ENCODE measurements at places on chromosomes 1 and 21.

DNA sequence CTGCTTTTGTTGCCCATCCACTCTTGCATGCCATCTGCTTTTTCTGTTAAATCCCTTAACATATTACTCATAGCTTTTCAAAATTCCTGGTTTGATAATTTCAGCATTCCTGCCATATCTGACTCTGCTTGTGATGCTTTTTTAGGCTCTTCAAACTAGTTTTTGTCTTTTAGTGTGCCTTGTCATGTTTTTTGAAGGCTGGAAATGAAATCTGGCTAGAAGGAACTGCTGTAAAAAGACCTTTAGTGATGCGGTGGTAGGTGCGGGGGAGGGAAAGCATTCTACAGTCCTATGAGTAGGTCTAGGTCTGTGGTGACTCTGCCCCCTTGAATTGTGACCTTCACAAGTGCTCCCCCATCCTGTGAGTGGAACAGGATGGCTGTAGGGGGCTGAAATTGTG is 15.0 kb upstream of the S100B start:
- no peak for DNase-seq

DNA sequence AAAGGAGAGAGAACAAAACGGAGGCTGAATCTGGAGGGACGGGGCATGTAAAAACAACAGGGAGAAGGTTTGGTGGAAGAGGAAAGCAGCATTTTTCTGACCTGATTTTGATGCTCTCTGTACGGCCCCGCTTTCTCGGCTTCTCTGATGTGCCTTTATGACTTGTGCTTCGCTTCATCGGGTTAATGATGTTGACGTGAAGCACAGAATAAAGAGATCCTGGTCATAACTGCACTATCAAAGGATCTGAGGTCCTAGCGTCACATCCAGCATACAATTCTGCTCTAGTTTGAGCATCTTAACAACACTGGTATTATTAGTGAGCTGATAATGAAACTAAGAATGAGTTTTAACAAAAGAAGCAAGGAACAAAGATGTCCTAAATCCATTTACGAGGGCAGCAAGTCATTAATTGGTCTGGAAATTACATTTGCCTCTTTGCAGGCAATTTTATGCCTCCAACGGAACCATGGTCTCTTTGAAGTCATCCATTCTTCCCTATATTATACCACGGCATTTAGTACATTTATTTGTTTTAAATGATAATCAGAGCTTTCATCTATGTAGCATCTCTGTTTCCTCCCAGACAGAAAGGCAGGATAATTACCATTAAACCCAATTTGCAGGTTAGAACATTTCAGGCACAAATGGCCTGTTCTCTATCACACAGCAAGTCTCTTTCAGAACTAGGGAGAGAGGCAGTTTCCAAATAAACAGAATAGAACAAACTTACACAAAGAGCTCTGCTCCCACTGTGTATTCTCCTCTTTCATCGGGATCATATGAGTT is 45.3 kb upstream of the B3GALNT2 start:
- DNase-seq, result no peak

DNA sequence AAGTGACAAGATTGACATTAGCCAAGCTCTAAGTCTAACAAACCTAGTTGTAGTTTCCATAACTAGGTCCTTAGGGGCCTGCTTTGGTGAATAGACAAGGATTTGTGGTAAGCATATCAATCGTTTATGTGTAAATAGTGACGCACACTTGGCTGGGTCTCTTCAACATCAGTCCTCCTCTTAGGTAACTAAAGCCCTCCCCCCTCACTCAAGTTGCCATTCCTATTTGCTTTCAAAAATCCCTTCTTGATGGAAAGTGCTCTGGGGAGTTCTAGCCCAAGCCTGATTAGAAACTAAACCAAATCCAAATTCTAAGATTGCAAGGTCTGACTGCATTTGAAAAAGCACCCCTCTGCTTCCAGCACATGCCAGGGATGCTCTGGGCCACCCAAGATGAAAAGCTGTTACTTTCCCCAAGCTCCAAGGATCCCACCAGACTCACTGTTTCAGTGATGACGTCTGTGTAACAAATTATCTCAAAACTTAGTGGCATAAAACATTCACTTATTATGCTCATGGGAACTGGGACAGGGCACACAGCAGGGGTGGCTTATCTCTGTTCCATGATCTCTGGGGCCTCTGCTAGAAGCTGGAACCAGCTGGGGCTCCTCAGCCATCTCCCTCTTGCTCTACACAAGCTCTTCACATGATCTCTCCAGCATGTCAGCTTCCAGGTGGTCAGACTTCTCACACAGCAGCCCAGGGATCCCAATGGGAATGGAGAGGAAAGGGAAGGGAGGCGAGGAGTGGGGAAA is 74.1 kb downstream of the RRAGC start:
- DNase-seq, result no peak

DNA sequence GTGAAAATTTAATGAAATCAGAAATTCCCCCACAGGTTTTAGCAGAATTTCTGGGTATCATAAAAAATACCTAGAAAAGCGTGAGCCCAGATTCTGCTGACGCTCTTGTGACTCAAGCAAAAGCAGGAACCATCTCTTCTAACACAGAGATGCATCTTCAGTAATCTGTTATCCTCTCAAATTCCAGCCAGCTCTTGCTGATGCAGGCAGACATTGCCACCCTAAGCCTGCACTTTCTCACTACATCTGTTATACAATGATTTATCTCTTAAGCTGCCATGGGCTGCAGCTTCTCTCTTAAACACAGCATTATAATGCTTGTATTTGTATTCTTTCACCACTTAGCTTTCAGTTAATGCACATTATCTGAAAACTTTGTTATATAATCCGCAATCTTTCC is 113.0 kb upstream of the RGS1 start:
- DNase-seq, result no peak

DNA sequence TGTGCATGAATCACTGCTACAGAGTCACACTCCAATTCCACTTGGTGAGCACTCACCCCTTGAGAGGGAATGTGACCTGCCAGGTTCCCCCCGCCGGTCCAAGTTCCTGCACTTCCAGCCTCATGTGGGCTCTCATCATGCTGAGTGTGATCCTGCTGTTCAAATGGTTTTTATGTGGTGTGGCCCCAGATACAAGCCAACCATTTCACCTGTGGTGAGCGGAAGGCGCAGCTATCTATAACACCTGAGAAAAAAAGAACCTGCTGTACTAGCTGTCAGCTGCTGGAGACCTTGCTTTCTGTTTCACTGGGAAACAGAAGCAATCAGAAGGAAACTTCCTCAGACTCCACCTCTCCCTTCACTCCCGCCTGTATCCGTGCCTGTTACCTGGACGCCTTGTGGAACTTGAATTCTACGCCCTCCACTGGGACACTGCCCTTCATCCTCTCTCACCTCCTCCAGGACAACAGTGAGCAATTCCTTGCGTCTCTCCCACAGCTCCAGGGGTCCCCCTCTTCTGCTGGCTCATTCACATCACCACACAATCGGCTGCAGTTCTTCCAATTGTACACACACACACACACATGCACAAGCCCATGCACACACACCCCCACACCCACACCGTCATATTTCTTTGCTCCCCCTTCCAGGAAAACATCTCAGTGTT is 64.4 kb upstream of the RPL11 start:
- DNase-seq, result no peak

DNA sequence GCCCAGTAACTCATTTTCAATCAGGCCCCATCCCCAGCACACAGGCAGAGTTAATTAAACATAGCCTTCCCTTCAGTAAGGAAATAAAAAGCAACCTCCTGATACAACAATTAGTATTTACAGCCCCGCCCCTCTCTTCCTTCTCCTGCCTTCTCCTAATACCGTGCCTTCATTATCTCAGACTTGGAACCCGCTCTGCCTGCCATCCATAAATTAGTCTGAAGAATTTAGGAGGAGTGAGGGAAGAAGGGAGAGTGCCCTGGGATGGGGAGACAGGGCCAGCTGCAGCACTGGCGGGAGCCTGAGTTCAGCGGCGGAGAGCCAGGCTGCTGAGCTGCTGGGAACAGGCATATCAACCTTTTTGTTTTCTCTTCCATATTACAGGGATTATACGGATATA is 172.8 kb downstream of the ACTL8 start:
- no peak for DNase-seq

- no peak for DNase-seq
Measured at GRCh38 chr1:26409191-26409807, 1.3 kb upstream of the LIN28A start.

DNA sequence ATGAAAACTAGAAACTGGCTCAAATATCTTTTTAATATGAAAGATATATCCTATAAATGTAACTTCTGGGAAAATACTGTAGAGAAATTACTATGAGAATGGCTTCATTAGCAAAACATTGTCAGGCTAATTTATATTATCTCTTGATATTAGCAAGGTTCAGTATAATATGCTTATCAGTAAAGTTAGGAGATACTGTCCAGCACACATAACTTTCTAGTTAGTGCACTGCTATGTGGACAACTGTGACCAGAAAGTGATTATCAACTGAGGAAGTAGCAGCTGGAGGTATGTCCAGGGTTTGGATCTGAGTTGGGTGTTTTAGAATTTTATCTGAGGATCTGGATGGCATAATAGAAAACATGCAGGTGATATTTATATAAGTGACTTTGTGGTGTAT is 7.5 kb downstream of the LRRC8C start:
- no peak for DNase-seq

- DNase-seq, result no peak
Measured at GRCh38 chr1:242674951-242675645, 150.6 kb upstream of the PLD5 start.

GRCh38 chr1:111803951-111804350 is 48.2 kb downstream of the DDX20 start:
- no peak for DNase-seq

- no peak for DNase-seq
Measured at GRCh38 chr1:168321945-168322344, 41.3 kb downstream of the TBX19 start.

DNA sequence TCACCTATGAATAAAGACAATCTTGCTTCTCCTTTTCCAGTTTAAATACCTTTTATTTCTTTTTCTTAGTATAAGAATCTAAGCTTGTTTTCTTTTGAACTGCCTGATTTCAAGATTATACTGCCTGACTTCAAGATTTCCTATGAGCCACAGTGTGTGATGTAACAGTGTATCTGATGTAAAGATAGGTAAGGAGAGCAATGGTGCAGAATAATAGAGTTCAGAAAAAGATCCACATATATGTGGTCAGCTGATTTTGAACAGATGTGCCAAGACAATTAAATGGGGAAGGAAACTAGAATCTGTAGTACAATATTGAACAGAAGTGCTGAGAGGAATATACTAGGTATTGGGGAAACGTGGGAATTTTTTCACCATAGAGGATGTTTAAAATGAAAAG is 21.0 kb downstream of the EXO1 start:
- DNase-seq, result no peak

DNA sequence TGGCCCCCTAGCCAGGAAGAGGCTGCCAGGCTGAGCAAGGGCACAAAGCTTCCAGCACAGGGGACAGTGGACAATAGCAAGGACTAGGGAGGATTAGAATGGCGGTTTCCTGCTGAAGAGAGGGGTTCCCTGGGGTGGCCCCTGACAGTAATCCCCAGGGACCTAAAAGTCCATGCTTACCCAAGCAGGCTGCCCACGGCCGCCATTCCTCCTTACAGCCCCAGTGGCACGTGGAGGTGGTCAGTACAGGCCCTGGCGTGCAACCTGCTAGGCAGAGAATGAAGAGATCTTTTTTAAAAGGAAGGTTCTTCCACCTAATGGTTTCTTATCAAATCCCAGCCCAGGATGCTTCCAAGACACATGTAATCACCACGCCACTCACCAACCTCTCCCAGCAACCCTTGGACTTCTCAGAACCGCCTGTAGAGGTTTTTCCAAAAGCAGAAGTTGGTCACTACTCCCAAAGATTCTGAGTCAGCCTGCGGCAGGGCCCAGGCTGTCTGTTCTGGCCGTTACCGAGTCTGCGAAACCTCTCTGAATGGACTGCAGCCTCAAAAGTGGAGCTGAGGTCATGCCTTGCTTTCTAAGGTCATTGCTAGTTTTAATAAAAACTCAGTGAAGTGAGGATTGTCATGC is 926 bp downstream of the MRPL55 start:
- DNase-seq, result no peak

DNA sequence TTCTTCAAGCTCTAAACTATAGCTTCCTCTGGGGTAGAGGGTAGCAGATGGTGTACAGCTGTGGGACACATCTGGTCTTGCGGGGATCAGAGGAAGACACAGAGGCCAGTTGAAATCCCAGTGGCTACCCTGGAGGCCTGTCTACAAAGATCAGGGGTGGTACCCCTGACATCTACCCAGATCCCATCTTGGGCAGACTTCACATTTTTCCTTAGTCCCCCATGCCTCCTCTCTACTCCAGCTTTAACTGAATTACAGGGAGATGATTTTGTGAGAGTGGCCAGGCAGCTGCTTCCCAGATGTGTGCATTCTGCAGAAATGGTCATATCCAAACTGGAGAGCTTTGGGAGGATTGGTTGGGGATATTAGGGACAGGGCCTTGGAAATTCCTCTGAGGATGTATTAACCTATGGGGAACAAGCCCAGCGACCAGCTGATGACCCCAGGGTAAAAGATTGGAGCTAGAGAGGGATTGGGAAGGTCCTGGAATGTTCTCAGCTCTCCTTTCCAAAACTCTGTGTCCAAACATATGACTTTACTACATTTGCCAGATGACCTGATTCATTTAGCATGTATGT is 9.6 kb upstream of the CD34 start:
- no peak for DNase-seq

- no peak for DNase-seq
Measured at GRCh38 chr1:218735436-218736032, 390.4 kb downstream of the TGFB2 start.

- DNase-seq, result no peak
Measured at GRCh38 chr1:157006676-157007075, 38.9 kb downstream of the ARHGEF11 start.

DNA sequence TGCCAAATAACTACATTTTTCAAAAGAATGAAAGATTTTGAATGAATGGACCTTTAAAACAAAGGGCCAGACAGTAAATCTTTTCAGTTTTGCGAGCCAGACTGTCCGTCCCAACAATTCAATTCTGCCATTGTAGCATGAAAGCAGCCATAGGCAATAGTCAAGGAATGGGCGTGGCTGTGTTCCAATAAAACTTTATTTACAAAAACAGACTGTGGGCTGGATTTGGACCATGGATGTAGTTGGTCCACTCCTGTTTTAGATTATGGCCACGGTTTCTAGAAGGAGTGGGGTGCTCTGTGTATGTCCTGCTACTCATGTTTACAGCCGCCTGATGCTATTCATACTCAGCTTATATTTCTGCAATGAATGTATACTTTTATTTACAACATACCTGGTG is 474.7 kb downstream of the CAMTA1 start:
- DNase-seq, result no peak

All from stimulated activated CD8-positive, alpha-beta memory T cell treated with anti-CD3 and anti-CD28 coated beads, Interleukin-2, amount 100 ng/mL, for 1 hour (primary cell).